Esophagus squamous epithelium (tissue), 5 donors: ENCODE measurements at places on chromosomes 6 and 20. TPM values are rescaled to one million over a fixed set of nuclear protein-coding genes. Genes with fewer than 3 reads are reported as not detected.

DNA sequence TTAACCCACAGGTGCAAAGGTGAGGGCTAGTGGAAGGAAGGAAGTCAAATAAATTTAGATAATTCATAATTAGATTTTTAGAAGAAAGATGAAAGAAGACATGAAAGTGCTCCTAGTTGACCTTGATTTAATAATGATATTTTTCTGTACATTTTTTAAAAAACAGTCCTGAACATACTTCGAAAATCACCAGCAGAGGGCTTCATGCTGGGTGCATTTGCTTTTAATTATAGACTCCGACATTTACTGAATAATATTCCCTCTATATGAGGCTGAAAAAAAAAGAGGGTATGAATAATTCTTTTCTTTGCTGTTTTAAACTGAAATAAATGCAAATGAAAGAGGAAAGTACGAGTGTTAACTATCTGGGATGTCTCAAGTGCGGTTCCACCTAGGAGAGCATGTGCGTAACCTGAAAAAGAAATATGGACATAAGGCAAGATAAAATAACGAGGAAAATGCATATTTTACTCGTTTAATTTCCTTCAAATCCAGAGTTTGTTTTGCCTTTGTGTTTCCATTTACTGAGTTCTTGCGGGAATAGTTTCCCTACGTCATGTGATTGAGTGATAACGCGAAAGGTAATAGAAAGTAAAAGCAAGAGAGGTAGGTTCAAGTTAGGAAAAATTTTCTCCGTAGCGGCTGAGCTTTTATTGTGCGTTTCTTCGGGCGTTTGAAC, 3.1 kb upstream of the TFAP2B start:
- DNase-seq = no peak
- peaks cover 9% of the 10 kb centered on the region for H3K27me3 ChIP-seq
- peak overlapping the region; percentile 55 for H3K4me3 ChIP-seq
- H3K4me1 ChIP-seq = peaks cover 49% of the 10 kb centered on the region

DNA sequence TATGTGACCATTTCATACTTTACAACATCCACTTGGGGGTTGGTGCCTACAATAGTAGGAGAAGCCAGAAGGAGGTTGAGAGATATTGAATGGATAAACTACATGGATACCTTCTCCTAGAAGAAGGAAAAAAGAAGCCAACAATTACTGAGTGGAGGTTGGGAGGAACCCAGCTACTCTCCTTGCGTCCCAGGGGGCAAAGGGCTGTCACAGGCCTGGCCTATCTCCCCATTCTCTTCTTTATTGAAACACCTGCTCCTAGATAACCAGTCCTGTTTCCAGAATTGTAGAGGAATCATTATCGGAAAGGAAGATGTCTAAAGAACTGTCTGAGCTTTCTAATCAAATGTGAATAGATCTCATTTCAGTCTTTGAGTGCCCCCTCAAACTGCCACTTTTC, 115.1 kb downstream of the MAP7 start:
- H3K4me1 ChIP-seq = peaks cover 47% of the 10 kb centered on the region
- H3K36me3 ChIP-seq = no peaks in the 10 kb centered on the region
- no peaks in the 10 kb centered on the region for H3K27me3 ChIP-seq

DNA sequence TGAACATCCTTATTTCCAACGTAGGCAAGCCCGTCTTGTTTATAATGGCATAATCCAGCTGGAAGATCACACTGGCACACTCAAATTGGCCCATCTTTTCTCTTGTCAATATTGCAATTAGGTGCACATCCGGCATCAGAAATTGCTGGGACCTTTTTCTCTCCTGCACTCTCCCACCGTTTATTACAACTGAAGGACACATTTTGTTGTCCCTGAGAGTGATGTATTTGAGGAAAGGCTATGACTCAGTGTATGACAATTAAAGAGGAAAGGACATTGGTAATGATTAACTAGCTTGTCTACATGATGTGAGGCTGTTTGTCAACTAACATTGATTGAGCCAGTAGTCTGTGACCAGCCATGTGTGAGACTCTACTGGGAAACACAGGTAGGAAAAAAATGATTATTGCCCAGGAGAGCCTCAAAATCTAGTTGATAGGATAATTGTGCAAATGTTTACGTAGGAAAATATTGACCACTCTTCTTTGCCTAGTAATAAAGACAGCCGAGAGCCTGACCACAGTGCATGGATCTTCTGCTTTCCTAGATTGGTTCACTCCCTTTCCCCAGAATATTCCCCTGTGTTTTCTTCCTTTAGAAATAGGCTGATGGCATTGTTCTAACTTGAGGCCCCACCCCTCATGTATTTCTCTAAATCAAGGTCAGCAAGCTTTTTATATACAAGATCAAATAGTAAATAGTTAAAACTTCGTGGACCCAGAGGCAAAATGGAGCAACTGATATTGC, 230.0 kb upstream of the BTBD3 start:
- no peaks in the 10 kb centered on the region for H3K27me3 ChIP-seq
- H3K36me3 ChIP-seq = no peaks in the 10 kb centered on the region
- H3K4me1 ChIP-seq = no peaks in the 10 kb centered on the region
- DNase-seq = no peak
- no peak overlapping the region for H3K4me3 ChIP-seq

FRK gene
- 10.7 TPM for total RNA-seq

DNA sequence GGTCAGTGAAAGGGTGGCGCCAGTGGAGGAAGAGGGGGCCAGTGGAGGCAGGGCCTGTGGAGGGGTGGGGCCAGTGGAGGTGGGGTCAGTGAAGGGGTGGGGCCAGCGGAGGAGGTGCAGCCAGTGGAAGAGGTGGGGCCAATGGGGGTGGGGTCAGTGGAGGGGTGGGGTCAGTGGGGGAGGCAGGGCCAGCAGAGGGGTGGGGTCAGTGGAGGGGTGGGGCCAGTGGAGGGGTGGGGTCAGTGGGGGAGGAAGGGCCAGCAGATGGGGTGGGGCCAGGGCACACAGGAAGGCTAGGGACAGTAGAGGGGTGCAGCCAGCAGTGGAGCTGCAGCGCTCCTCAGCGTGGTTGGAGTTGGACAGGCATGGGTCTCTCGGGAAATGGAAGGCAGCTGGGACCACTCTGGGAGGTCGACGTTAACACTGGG, 18.7 kb downstream of the ADRM1 start:
- H3K36me3 ChIP-seq = peaks cover 91% of the 10 kb centered on the region
- H3K4me3 ChIP-seq = no peak overlapping the region
- DNase-seq = no peak

CDH26 gene
- 10.3 TPM for total RNA-seq

- DNase-seq = no peak
- H3K27ac ChIP-seq = peak overlapping the region; percentile 93
- H3K27me3 ChIP-seq = no peaks in the 10 kb centered on the region
- H3K4me1 ChIP-seq = peaks cover 21% of the 10 kb centered on the region
- peak overlapping the region; percentile 77 for H3K4me3 ChIP-seq
These were observed 1.2 kb upstream of the HMGA1 start for GRCh38 chr6:34235307-34236130.

- no peaks in the 10 kb centered on the region for H3K4me1 ChIP-seq
- peak overlapping the region; percentile 48 for H3K4me3 ChIP-seq
- H3K27me3 ChIP-seq = no peaks in the 10 kb centered on the region
- peak overlapping the region; percentile 70 for H3K27ac ChIP-seq
These were observed 240.4 kb downstream of the PHACTR1 start for GRCh38 chr6:12956991-12957320.

DNA sequence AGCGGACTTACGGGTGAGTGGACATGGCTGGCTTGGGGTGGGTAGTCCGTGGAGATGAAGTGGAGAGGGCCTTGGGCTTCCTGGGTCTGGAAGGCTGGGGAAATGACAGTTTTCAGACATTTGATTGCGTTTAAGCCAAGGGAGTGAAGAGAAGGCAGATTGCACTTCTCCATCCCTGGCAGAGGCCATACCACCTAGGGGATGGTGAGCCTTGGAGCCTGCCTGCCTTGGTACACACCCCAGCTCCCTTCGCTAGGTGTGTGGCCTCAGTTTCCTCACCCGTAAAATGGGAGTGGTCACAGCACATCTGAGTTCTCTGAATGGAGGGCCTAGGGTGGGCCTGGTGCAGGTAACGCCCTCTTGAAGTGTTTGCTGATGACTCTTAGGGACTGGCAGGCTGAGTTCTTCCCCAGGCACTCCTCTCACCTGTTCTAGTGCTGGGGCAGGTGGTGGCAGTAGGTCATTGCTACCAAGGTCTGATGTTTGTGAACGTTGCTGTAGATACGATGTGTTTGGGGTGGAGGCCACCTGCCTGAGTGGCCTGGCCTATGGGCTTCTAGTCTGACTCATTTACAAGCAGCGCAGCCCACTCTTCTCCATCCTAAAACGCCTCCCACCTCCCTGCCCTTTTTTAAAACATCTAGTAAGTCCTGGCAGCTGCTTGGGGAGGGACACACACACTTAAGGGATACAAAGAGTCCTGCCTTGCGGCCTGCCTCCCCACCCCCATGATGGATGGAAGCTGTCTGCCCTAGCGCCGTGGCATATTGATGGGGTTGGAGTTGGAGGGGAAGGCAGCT, 2.3 kb downstream of the RBM38 start:
- H3K27ac ChIP-seq = peak overlapping the region; percentile 83
- peak overlapping the region; percentile 87 for H3K4me3 ChIP-seq
- H3K4me1 ChIP-seq = peaks cover 68% of the 10 kb centered on the region
- DNase-seq = no peak

CTCFL gene
- total RNA-seq = not detected

TRAPPC3L gene
- total RNA-seq = not detected

- DNase-seq = no peak
- H3K36me3 ChIP-seq = no peaks in the 10 kb centered on the region
- peak overlapping the region; percentile 83 for H3K27ac ChIP-seq
- H3K4me3 ChIP-seq = peak overlapping the region; percentile 54
These were observed 222.2 kb downstream of the LY86 start for GRCh38 chr6:6810727-6811126.

SYCP2L gene
- 0.53 TPM for total RNA-seq

DEFB121 gene
- not detected for total RNA-seq

RXRB gene
- 26.7 TPM for total RNA-seq

PTCRA gene
- not detected for total RNA-seq

DNA sequence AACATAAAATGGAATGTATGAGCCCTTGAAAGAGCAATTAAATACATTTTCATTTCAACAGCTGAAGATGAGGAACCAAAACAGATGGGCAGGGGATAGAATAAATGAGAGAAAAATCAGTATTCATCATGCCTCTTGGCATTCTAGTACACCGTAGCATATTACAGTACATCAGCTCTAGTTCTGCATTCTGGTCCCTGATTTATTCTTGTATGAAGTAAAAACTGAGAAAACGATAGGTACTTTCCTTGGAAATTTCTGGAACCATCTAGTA, 349.4 kb downstream of the ARHGAP18 start:
- no peaks in the 10 kb centered on the region for H3K36me3 ChIP-seq
- no peak overlapping the region for H3K4me3 ChIP-seq
- no peaks in the 10 kb centered on the region for H3K27me3 ChIP-seq
- H3K4me1 ChIP-seq = no peaks in the 10 kb centered on the region
- H3K27ac ChIP-seq = no peak overlapping the region

DNA sequence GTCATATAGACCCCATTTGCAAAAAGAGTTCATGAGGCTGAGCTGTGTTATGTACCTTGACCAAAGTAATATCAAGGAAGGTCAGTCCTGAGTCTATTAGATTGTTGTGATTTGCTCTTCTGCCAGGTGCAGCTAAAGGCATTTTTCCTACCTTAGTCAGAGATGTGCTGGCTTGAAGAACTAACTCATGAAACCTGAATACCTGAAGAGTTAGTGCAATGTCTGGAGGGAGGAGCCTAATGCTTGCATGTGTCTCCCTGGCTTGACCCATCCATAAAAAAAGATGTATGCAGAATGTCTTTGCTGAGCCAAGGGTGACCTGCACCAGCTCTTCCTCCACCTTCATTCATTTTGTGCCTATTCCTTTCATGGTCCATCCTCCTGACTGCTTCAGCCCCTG, 742.0 kb downstream of the KIF16B start:
- no peak for DNase-seq
- H3K27me3 ChIP-seq = no peaks in the 10 kb centered on the region
- H3K36me3 ChIP-seq = no peaks in the 10 kb centered on the region
- H3K4me3 ChIP-seq = no peak overlapping the region
- no peak overlapping the region for H3K27ac ChIP-seq

GRCh38 chr20:43408848-43409576, 48.7 kb upstream of the SRSF6 start:
- no peaks in the 10 kb centered on the region for H3K36me3 ChIP-seq
- no peak for DNase-seq
- H3K4me3 ChIP-seq = no peak overlapping the region
- H3K27ac ChIP-seq = no peak overlapping the region
- no peaks in the 10 kb centered on the region for H3K4me1 ChIP-seq

GRCh38 chr6:1418471-1419191, 29.3 kb downstream of the FOXF2 start:
- no peaks in the 10 kb centered on the region for H3K36me3 ChIP-seq
- DNase-seq = no peak
- H3K27ac ChIP-seq = no peak overlapping the region
- H3K4me3 ChIP-seq = no peak overlapping the region
- H3K27me3 ChIP-seq = no peaks in the 10 kb centered on the region

DCBLD1 gene
- total RNA-seq = 11.8 TPM

LZTS3 gene
- total RNA-seq = 6.3 TPM

DNA sequence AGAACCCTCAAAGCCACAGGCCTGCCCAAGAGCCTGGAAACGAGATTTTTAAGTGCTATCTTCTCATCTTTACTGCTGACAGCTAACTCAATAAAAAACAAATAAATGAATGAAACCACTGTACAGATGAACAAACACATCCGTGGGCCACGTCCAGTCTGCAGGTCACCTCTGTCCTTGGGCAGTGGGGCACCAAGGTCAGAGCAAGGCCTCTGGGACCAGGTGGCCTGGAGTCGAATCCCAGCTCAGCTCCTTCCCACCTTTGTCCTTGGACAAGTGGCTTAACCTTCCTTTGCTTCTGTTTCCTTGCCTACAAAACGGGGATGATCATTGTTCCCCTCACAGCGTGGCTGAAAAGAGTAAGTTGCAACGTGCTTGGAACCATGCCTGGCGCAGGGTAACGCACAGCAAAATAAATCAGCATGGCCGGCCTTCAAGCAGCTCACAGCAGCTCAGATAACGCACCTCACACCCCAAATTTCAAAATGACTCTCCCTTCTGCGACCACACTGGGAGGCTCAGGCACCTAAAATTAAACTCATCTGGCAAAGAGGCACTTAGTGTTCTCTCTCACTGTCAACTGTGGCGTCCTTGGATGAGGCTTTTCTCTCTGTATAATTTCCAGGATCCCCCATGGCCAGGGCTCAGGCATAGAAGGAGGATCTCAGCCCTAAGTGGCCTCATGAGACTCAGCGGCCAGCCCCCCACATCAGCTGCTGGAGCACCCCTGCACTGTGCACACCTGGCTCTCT, 35.7 kb downstream of the RRBP1 start:
- peaks cover 82% of the 10 kb centered on the region for H3K4me1 ChIP-seq
- H3K27ac ChIP-seq = no peak overlapping the region
- H3K36me3 ChIP-seq = peaks cover 24% of the 10 kb centered on the region
- no peaks in the 10 kb centered on the region for H3K27me3 ChIP-seq

- H3K4me1 ChIP-seq = no peaks in the 10 kb centered on the region
- no peaks in the 10 kb centered on the region for H3K36me3 ChIP-seq
- DNase-seq = no peak
These were observed 141.9 kb upstream of the NEDD9 start for GRCh38 chr6:11374036-11375010.

SLC52A3 gene
- 0.57 TPM for total RNA-seq

GFRAL gene
- total RNA-seq = not detected

MACROD2 gene
- total RNA-seq = 2.1 TPM

WFDC10B gene
- not detected for total RNA-seq

DCDC2 gene
- not detected for total RNA-seq

- H3K27ac ChIP-seq = peak within 1 kb of the TSS; percentile 83
- no peaks in the 10 kb centered on the region for H3K4me1 ChIP-seq
- H3K36me3 ChIP-seq = peaks cover 7% of the 10 kb centered on the region
- H3K27me3 ChIP-seq = no peaks in the 10 kb centered on the region
- H3K4me3 ChIP-seq = peak within 1 kb of the TSS; percentile 59
- peak; percentile 11 for DNase-seq
These were observed at the start of gene ANKEF1 for GRCh38 chr20:10034717-10035571. Gene ANKEF1 (plus strand): TSS chr20:10034987. CDS start chr20:10038302, 3,315 bp downstream.

CST7 gene
- 6.1 TPM for total RNA-seq

GRCh38 chr20:9500121-9500520, 14.3 kb upstream of the LAMP5 start:
- no peak for DNase-seq
- H3K36me3 ChIP-seq = no peaks in the 10 kb centered on the region
- H3K4me3 ChIP-seq = no peak overlapping the region
- no peaks in the 10 kb centered on the region for H3K27me3 ChIP-seq
